Epithelial cell of proximal tubule (primary cell): ENCODE measurements at places on chromosomes 1 and 21. TPM values are rescaled to one million over a fixed set of nuclear protein-coding genes. Genes with fewer than 3 reads are reported as not detected.

EPS8L3 gene
- total RNA-seq: not detected in 2 replicates

ANGPTL7 gene
- not detected in 2 replicates for total RNA-seq

LCE2B gene
- not detected in 2 replicates for total RNA-seq

DIP2A gene
- total RNA-seq: 13.5 and 20.9 TPM in 2 replicates

LCE2D gene
- total RNA-seq: not detected in 2 replicates

THEM5 gene
- not detected in 2 replicates for total RNA-seq

PDE9A gene
- total RNA-seq: 1.3 and 2.0 TPM in 2 replicates

MTR gene
- total RNA-seq: 13.7 and 18.3 TPM in 2 replicates

TIE1 gene
- 1.1 and 1.2 TPM in 2 replicates for total RNA-seq

AVPR1B gene
- total RNA-seq: not detected in 2 replicates

LCA5L gene
- 0.23 and 0.65 TPM in 2 replicates for total RNA-seq

C1orf185 gene
- not detected in 2 replicates for total RNA-seq

LCE2A gene
- total RNA-seq: not detected in 2 replicates

F11R gene
- total RNA-seq: 42.2 and 57.8 TPM in 2 replicates

C1QTNF12 gene
- 1.7 and 5.1 TPM in 2 replicates for total RNA-seq

GTF2B gene
- 26.2 and 35.9 TPM in 2 replicates for total RNA-seq

PLA2G5 gene
- total RNA-seq: not detected in 2 replicates

SDC3 gene
- 25.6 and 35.2 TPM in 2 replicates for total RNA-seq

IFNLR1 gene
- total RNA-seq: 3.6 and 4.2 TPM in 2 replicates

CACNA1S gene
- total RNA-seq: not detected in 2 replicates

MROH9 gene
- not detected in 2 replicates for total RNA-seq

GPR25 gene
- 0.65 TPM in 1 of 2 replicates, not detected in the other for total RNA-seq

CLCNKA gene
- 0.14 TPM in 1 of 2 replicates, not detected in the other for total RNA-seq

AJAP1 gene
- total RNA-seq: 0.17 and 2.4 TPM in 2 replicates

OPRD1 gene
- not detected in 2 replicates for total RNA-seq

KMO gene
- 1.0 TPM in 1 of 2 replicates, not detected in the other for total RNA-seq

TTC39A gene
- 15.1 and 21.3 TPM in 2 replicates for total RNA-seq

AIM2 gene
- 0.29 TPM in 1 of 2 replicates, not detected in the other for total RNA-seq

FAAH gene
- 4.3 and 12.8 TPM in 2 replicates for total RNA-seq

GABRD gene
- not detected in 2 replicates for total RNA-seq

FCMR gene
- 0.65 TPM in 1 of 2 replicates, not detected in the other for total RNA-seq

BNIPL gene
- 0.14 TPM in 1 of 2 replicates, not detected in the other for total RNA-seq

ADAMTS4 gene
- total RNA-seq: under 0.01 TPM in 1 of 2 replicates, not detected in the other

FCGR2B gene
- total RNA-seq: not detected in 2 replicates

SH2D2A gene
- 2.0 and 3.5 TPM in 2 replicates for total RNA-seq

RNU1-4 gene
- under 0.01 TPM in 2 replicates for total RNA-seq

ITLN1 gene
- not detected in 2 replicates for total RNA-seq

ADAMTS5 gene
- total RNA-seq: 2.4 and 3.4 TPM in 2 replicates

NBPF26 gene
- total RNA-seq: 6.0 and 17.0 TPM in 2 replicates

OR2G3 gene
- total RNA-seq: not detected in 2 replicates

TTC22 gene
- total RNA-seq: 1.9 and 4.3 TPM in 2 replicates

PRAMEF27 gene
- total RNA-seq: not detected in 2 replicates

GUCA2B gene
- not detected in 2 replicates for total RNA-seq

USH2A gene
- total RNA-seq: not detected in 2 replicates

TENT5C gene
- total RNA-seq: under 0.01 TPM in 1 of 2 replicates, not detected in the other

A3GALT2 gene
- total RNA-seq: not detected in 2 replicates

CD1B gene
- not detected in 2 replicates for total RNA-seq

GSTM3 gene
- 63.2 and 81.9 TPM in 2 replicates for total RNA-seq

VPS72 gene
- total RNA-seq: 68.6 and 87.0 TPM in 2 replicates

KRTAP21-2 gene
- total RNA-seq: not detected in 2 replicates

CDC14A gene
- total RNA-seq: 4.9 and 7.4 TPM in 2 replicates

GJA9 gene
- total RNA-seq: not detected in 2 replicates

MARK1 gene
- 5.4 and 6.3 TPM in 2 replicates for total RNA-seq
